ENCODE measurements at places on chromosomes 1 and 21.

GRCh38 chr1:70487459-70487815 is 76.4 kb downstream of the CTH start:
- no peak for DNase-seq
- no peaks in the 10 kb centered on the region for H3K27me3 ChIP-seq
- no peak overlapping the region for H3K27ac ChIP-seq

GRCh38 chr1:203711251-203712007 is 53.6 kb upstream of the LAX1 start:
- DNase-seq: no peak
- no peaks in the 10 kb centered on the region for H3K4me1 ChIP-seq
- no peaks in the 10 kb centered on the region for H3K27me3 ChIP-seq
- H3K4me3 ChIP-seq: no peak overlapping the region

DNA sequence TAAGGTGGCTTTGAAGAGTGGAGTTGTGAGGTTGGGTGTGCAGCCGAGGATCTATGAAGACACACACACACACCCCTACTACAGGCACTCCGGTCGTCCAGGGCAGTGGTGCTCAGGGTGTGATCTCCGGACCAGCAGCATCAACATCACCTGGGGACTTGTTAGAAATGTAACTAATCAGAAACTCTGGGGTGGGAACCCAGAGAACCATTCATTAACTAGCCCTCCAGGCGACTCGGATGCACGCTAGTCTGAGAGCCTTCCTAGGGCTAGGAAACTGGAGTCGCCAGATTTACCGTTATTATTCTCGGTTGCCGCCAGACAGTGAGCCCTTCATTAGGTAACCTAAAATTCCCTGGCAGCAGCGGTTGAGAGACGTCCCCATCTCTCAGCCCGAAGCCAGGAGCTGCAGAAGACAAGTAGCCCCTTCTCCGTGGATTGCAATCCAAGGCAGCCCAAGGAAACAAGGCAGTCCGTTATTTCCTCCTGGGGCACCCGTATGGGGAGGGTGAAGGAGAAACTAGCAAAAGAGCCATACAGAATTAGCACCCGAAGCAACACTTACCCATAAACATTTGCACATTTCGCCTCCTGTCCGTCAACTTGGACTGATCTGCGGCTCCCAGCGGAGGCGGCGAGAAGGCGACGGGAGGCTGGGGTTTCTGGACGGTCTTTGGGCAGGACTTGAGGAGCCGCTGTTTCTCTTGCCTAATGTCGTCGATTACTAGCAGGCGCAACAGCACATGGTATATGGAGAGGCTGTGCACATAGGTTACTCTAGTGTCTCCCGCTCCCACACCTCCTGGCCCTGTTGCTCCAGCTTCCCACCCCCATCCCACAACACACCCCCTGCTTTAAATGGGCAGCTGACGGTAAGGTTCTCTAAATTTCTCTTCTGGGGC is 2.9 kb upstream of the CCN1 start:
- DNase-seq: no peak
- peaks cover 2% of the 10 kb centered on the region for H3K4me1 ChIP-seq
- no peaks in the 10 kb centered on the region for H3K36me3 ChIP-seq
- H3K4me3 ChIP-seq: peak overlapping the region; percentile 71
- H3K27me3 ChIP-seq: no peaks in the 10 kb centered on the region
- peak overlapping the region; percentile 71 for H3K27ac ChIP-seq

DNA sequence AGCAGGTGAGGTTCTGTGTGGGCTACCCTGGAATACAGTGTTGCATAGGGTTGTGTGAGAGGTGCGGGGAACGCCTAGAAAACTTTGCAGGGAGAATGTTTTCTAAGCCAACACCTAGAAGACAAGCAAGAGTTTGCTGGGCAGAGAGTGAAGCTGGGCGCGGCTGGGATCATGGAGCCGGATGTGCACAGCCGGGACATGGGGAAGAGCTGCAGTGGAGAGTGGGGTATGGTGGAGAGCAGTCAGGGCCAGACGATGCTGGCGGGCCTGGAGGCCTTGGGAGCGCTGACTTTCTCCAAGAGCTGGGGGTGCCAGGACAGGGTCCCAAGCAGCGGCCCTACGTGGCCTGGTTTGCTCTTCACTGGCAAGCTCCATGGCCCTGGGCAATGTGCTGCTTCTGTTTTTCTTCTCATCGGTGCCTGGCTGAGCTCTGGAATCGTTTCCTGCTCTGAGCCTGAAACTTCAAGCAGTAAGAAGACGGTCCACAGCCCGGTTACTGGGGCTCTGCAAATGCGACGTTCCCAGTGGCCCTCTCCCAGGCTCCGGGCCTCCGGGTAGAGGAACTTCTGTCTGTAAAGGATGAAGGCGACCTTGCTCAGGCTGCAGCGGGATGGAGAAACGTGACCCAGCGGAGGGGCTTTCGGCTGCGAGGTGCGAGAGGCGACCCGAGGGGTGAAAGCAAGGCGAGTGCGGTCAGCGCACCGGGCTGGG is 51.9 kb upstream of the CD34 start:
- H3K36me3 ChIP-seq: no peaks in the 10 kb centered on the region
- peaks cover 25% of the 10 kb centered on the region for H3K4me1 ChIP-seq
- peak overlapping the region; percentile 97 for H3K27ac ChIP-seq
- no peak for DNase-seq

- H3K27ac ChIP-seq: no peak overlapping the region
- H3K4me3 ChIP-seq: no peak overlapping the region
- no peaks in the 10 kb centered on the region for H3K27me3 ChIP-seq
- H3K4me1 ChIP-seq: peaks cover 4% of the 10 kb centered on the region
- no peaks in the 10 kb centered on the region for H3K36me3 ChIP-seq
These were observed 5.4 kb upstream of the MYBPHL start for GRCh38 chr1:109312246-109312645.

DNA sequence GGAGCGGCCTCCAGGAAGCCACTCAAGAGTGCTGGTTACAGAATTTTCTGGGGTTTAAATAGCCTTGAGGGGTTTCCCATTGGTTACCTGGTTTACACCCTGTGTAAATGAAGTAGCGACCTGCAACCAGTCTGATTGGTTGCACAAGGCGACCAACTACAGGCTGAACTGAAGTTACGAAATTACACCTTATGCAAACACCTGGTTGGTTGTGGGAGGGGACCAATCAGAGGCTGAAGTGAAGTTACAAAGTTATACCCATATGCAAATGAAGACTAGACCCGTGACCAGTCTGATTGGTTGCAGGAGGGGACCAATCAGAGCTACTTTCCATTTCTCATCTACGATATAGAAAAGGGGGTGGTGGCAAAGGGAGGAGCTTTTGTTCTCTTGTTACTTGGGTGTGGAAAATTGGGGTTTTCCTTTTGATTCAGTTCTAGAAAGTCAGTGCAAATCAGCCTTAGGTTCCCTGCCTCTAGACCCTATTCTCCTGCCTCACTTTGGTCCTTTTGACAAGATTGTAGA is 22.2 kb upstream of the C1orf174 start:
- no peaks in the 10 kb centered on the region for H3K4me1 ChIP-seq
- no peaks in the 10 kb centered on the region for H3K27me3 ChIP-seq
- no peak overlapping the region for H3K27ac ChIP-seq
- no peak overlapping the region for H3K4me3 ChIP-seq

GRCh38 chr1:216665406-216665805 is 57.8 kb downstream of the ESRRG start:
- H3K27me3 ChIP-seq: no peaks in the 10 kb centered on the region
- no peak overlapping the region for H3K4me3 ChIP-seq
- H3K36me3 ChIP-seq: no peaks in the 10 kb centered on the region
- H3K27ac ChIP-seq: no peak overlapping the region

DNA sequence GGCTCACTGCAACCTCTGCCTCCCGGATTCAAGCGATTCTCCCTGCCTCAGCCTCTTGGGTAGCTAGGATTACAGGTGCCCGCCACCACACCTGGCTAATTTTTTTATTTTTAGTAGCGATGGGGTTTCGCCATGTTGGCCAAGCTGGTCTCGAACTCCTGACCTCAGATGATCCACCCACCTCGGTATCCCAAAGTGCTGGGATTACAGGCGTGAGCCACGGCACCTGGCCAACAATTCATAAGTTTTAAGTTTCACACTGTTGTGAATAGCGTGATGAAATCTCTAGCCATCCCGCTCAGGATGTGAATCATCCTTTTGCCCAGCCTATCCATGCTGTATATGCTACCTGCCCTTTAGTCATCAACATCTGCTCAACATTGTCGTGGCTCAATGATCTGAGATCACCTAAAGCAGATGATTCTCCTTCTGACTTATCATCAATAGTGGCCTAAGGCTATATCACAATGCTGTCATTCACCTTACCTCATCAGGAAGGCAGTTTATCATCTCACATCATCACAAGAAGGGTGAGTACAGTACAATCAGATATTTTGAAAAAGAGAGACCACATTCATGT is 2.6 kb downstream of the PFDN2 start:
- no peaks in the 10 kb centered on the region for H3K36me3 ChIP-seq
- peaks cover 37% of the 10 kb centered on the region for H3K4me1 ChIP-seq
- no peak for DNase-seq

GRCh38 chr1:113042285-113043143 is 30.5 kb upstream of the LRIG2 start:
- no peak overlapping the region for H3K4me3 ChIP-seq
- H3K36me3 ChIP-seq: no peaks in the 10 kb centered on the region
- H3K27ac ChIP-seq: no peak overlapping the region

DNA sequence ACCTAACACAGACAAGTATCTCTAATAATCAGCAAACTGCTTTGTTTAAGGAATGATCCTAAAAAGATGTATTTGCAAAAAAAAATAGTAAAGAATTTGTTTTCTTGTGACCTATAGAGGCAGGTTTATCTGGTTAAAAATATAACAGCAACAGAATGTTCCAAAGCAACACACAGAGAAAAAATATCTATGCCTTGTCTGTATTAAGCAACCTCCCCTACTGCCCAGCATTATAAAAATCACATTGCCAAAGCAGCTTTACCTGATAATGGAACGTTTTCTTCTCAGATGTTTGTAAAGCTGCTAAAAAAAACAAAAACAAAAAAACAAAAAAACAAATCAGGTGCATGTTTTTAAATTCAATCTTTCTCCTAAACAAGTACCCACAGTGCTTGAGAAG is 24.7 kb downstream of the PALMD start:
- no peaks in the 10 kb centered on the region for H3K27me3 ChIP-seq
- H3K36me3 ChIP-seq: peaks cover 15% of the 10 kb centered on the region
- DNase-seq: no peak
- H3K27ac ChIP-seq: no peak overlapping the region

DNA sequence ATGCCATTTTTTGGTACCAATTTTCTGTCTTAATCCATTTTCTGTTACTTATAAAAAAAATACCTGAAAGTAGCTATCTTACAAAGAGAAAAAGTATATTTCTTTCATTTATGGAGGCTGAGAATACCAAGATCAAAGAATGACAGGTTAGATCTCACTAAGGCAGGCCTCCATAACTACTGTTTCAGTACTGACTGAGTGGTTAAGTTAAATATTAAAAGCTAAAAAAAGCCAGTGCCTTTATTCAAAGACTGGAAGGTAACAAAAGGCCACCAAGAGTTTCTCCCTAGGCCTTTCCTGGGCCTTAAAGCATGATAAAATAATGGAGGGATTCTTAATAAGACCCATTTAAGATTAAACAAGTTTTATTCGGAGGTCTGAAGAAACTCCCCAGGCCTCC is 687.7 kb upstream of the ADGRL4 start:
- H3K27ac ChIP-seq: no peak overlapping the region
- H3K4me3 ChIP-seq: no peak overlapping the region
- H3K36me3 ChIP-seq: no peaks in the 10 kb centered on the region
- H3K27me3 ChIP-seq: no peaks in the 10 kb centered on the region
- H3K4me1 ChIP-seq: peaks cover 3% of the 10 kb centered on the region

DNA sequence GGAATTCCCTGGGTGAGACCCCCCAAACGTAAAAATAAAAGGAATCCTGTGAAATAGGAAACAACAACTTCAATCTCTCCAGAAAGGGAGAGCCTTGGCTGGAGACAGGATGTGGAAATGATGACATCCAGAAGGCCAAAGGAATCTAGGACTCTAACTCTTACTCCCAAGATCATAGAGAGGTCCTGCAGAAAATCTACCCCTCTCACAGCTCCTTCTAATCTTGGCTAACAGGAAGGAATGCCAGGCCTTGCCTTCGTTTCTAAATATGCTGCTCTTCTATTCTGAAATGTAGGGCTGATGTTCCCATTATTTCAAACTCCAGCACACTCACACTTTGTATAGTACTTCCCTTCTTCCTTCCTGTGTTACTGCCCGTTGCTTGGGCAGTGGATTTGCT is 40.7 kb downstream of the ARHGEF11 start:
- no peak overlapping the region for H3K4me3 ChIP-seq
- H3K27ac ChIP-seq: no peak overlapping the region
- no peaks in the 10 kb centered on the region for H3K4me1 ChIP-seq
- H3K27me3 ChIP-seq: no peaks in the 10 kb centered on the region
- DNase-seq: no peak
- H3K36me3 ChIP-seq: no peaks in the 10 kb centered on the region

- H3K4me1 ChIP-seq: no peaks in the 10 kb centered on the region
- no peak overlapping the region for H3K4me3 ChIP-seq
- H3K36me3 ChIP-seq: no peaks in the 10 kb centered on the region
- no peak for DNase-seq
- H3K27ac ChIP-seq: no peak overlapping the region
- no peaks in the 10 kb centered on the region for H3K27me3 ChIP-seq
These were observed 445.5 kb downstream of the PTPRC start for GRCh38 chr1:199084293-199084692.

GRCh38 chr1:91813813-91814212 is 72.1 kb downstream of the TGFBR3 start:
- no peak overlapping the region for H3K4me3 ChIP-seq
- peaks cover 17% of the 10 kb centered on the region for H3K4me1 ChIP-seq
- no peaks in the 10 kb centered on the region for H3K27me3 ChIP-seq
- DNase-seq: no peak
- no peak overlapping the region for H3K27ac ChIP-seq

- DNase-seq: no peak
- H3K4me3 ChIP-seq: no peak overlapping the region
- H3K36me3 ChIP-seq: no peaks in the 10 kb centered on the region
These were observed 23.5 kb upstream of the RUNX1 start for GRCh38 chr21:35072557-35072956.

DNA sequence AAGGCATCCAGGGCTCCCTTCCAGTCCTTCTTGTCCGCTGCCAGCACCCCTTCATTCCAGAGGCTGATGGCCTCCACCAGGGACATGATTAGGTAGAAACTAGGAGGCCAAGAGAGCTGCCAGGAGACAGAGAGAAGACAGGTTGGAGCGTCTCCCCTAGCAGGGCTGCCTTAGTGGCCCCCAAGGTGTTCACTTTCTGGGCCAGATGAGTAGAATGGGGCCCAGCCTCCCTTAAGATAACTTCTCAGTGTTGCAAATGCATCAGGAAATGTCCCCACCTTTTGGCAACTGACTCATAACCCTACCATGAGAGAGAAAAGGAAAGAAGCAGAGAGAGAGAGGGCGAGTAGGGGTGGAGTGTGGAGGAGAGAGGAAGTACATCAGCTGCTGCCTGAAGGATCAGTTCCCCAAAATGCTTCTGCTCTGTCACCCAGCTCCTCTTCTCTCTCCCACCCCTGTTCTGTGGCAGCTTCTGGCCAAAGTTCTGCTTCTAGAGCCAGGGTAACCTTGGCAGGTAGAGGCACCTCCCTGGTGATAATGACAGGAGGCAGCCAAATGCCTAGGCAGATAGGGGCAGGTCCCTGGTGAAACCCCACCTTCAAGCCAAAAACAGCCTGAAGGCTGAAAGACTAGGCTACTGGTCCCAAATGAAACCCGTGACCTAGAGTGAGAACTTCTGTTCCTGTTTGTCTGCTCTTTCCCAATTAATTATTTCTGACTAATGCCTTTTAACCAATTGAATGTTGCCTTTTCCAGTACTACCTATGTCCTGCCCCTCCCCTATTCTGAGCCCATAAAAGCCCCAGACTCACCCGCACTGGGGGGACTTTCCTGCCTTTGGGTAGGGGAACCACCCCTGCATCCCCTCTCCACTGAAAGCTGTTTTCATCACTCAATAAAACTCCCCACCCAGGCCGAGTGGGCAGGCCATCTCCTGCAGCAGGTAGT is at the start of gene NCF2:
TSS of gene NCF2 (minus strand) at position 216 of the 948 bp plus-strand sequence. CDS start at position 86, 130 bp downstream.
- no peaks in the 10 kb centered on the region for H3K36me3 ChIP-seq
- H3K27me3 ChIP-seq: no peaks in the 10 kb centered on the region
- no peak within 1 kb of the TSS for H3K4me3 ChIP-seq
- H3K27ac ChIP-seq: peak within 1 kb of the TSS; percentile 58
- DNase-seq: no peak

All from liver (tissue), 10 donors.